Nucleus accumbens (tissue), 56 donors: ENCODE measurements at places on chromosomes 2 and 18.

DNA sequence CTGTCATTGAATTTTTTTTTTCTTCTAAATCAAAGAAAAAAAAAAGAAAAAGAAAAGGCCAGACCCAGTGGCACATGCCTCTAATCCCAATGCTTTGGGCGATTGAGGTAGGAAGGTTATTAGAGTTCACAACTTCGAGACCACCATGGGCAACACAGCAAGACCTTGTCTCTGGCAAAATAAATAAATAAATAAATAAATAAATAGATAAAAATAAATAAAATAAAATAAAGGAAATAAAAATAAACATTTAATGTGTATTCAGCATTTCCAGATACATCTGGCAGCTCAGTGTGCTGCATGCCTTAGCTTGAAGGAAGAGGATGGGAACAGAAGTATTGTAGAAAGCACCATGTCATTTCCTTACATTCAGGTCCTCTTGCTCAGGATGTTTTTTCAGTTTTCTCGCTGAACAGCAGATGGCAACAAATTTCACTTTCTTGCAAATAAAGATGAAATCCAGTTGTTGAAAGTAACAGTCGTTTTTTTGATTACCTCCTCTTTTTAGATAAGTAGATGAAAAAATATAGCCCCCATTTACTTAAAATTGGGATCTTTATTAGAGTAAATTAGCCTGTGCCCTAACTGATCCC lies 25.7 kb upstream of the FAM178B start:
- peak; percentile 16 for DNase-seq

DNA sequence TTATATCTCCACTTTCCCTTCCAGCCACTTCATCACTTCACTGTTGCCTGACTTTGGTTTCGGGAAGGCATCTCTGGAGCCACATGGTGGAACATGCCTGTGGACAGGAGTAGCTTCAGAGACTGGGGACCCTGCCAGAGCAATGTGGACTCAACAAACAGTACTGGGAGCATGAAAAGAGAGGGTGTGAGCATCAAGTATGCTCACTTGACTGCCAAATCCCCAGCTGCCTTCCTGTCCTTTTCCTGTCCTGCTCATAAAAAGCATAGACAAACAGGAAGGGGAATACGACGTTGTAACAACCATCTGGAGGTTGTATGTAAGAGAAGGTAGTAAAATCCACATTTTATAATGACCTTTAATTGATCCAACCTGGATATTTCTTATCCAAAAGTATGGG lies 61.3 kb upstream of the CSRNP3 start:
- no peak for DNase-seq

GRCh38 chr2:167703441-167703840 lies 544.0 kb downstream of the STK39 start:
- no peak for DNase-seq

GRCh38 chr2:128589681-128590080 lies 271.0 kb upstream of the HS6ST1 start:
- no peak for DNase-seq

DNA sequence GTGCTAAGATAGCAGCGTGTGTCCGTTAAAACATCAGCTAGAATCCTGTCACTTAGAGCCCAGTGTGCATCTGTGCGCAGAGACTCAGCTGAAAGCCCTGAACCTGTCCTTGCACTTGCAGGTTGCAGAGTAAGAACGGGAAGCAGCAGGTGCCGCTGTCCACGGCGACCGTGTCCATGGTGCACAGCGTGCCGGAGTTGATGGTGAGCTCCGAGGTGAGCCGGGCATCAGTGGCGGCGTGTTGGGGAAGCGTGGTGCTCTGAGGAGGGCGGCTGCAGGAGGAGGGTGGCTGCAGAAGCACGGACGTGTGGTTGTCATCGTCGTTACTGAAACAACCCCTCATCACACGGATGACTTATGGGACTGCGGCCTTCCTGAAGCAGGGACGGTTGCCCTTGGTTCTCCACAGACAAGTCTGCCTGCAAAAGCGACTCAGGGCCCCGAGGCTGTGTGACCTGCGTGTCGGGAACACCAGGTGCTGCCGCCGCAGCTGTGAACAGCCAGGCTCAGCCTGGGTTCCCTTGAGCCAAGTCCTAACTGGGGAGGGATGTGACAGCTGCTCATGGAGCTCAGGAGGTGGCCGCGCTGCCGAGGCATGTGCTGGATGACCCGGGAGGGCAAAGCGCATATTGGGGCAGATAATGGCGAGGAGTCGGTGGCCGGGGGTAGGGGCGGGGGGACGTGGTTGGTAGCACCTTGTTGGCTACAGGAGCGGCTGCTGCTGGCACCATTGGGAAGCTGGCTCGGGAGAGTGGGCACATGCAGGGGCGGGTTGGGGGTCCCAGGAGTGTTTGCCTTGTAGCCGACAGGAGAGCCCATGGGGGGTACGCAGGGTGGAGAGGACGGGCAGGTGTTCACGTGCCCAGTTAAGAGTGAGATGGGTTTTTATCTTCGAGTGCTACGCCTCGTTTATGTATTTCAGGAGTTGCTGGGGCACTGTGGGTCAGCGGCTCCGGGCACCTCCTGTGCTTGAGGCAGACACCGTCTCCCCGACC lies 16.6 kb downstream of the CTDP1 start:
- no peak for DNase-seq

DNA sequence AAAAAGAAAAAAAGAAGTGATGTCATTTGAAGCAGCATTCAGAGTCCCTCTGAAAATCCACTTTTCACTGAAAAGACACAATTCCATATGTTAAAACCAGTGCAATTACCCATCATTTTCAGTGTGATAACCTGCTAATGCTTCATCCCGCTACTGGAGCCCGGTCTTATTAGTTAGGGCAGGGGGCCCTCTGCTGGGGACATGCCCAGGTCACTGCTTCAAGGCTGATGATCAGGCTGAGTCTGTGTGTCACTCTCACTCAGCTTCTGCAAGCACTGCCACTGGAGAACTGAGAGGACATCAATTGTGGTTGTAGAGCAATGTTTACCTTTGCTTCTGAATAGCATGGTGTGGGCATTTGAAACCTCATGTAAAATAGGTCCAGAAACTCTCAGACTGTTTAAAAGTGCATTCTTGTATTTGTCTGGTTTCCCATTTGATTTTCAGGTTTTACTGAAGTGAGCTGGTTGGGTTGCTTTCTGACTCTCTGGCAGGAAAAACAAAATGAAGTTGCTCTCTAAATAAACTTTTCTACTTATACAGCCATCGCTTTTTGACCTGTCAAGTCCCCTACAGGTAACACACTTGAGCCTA lies 49.2 kb upstream of the NXPH2 start:
- no peak for DNase-seq

DNA sequence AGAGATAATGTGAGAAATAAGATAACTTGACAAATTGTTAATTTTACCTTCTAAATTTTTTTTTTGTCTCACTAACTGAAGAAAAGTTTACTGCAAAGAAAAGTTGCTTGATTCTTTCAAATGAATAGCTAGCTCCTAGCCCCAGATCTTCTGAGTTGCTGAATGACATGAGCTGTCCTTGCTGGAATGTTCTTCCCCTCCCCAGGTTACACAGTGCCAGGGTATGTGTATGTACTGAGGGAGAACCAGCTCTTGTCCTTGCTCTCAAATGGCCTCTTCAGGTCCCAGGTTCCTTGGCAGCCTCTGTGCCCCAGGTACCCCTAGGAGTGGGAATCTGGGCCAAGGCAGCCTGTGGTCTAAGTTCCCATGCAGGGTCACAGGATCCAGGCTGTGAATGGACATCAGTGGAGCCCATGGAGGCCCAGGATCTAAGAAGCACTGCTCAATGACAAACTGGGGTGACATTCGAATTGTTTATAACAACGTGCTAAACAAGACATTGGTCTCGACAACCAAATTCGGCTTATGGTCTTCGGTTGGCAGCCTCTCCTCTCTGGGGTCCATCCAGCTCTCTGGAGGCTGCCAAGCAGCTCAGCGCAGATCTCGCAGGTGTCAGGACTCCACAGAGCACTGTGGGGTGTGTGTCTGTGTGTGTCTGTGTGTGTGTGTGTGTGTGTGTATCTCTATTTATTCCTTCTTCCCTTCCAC lies 17.1 kb upstream of the INO80C start:
- no peak for DNase-seq

DNA sequence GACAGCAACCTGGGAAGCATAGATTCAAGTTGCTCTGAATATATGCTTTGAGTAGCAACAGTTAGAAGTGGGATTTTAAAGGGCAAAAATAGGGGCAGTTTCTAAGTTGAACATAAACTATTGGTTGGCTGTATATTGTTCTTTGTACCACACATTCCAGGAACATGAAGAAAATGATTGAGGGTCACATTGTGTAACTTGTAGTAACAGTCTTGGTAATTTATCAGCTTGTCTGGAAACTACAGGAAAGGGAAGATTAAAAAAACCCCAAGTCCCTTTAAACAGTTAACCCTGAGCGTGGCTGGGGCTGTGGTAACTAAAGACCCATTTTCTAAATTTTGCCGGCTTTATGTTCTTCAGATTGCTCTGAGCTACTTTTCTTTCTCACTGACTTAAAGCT lies 7.4 kb downstream of the PLEKHB2 start:
- no peak for DNase-seq

DNA sequence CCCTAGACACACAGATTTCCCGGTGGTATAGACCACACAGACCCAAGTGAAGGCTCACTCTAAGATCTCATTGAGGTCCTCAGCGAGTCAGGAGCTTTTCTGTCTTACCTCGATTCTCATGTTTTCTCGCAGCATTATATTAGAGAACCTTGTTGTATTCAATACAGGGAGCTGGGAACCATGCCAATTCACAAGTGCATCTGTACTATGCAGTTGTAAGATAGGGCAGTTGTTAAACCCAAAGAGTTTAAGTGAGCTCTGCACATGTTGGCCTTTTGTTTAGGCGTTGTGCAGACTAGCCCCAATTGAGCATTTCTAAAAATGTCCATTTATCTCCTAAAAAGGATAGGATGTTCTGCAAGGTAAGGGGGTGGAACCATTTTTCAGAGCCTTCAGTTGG lies 59.6 kb downstream of the FEZ2 start:
- no peak for DNase-seq

GRCh38 chr2:1791685-1792435 lies 47.5 kb upstream of the PXDN start:
- no peak for DNase-seq

- DNase-seq, result no peak
These were observed 10.6 kb downstream of the UBE2F start for GRCh38 chr2:237977380-237977779.

DNA sequence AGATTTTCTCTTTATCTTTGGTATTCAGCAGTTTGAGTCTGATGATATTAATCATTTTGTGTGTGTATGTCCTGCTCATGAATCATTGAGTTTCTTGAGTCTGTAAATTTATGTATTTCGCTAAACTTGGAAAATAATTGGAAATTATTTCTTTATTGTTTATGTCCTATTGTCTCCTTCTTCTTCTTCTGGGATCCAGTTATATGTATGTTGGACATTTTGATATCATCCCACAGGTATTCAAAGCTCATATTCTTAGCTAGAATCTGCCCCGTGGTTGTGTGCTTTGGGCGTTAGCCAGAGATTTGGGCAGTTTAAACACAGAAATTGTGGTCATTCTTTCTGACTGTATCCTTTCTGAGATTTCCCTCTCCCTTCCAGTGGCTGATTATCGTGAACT lies 243.0 kb upstream of the SPRED2 start:
- DNase-seq, result no peak

DNA sequence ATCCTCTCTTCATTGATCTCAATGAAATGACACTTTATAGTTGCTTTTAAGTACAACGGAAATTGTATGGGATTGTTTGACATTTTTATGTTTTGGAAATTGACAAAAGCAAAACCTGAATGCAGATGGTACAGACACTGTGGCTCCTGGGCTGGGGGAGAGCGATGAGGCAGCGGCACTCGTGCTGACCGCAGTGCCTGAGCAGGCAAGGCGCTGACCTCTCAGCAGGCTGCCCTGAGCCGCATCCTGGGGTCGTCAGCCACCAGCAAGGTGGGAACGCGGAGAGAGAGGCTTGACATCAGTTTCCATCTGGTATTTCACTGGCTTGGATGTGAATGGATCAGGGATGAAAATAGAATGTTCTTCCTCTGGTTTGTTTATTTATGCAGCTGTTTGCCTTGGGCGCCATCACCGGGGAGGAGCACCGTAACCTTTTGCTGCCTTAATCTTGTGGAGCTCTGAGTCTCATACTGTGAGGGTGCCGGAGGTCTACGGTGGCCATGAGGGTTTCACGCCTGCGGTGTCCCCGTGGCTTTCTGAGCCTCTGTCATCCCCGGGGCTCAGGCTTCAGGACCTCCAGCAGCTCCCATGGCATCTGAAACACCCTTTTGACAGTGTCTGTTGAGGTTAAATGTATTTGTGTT lies 94.8 kb upstream of the TPO start:
- DNase-seq, result no peak

- no peak for DNase-seq
These were observed 17.2 kb upstream of the ATG16L1 start for GRCh38 chr2:233234264-233234663.
